ENCODE measurements at places on chromosomes 7 and 10.

- no peak for DNase-seq
Observed at GRCh38 chr10:30463944-30464451, 30.0 kb downstream of the MAP3K8 start.

- DNase-seq: no peak
Observed at GRCh38 chr7:33497051-33497450, 367.7 kb downstream of the BBS9 start.

GRCh38 chr7:159370-160270 lies 32.8 kb upstream of the FAM20C start:
- DNase-seq: no peak

GRCh38 chr7:25596443-25596842 lies 368.2 kb upstream of the NPVF start:
- no peak for DNase-seq

- DNase-seq: no peak
Observed at GRCh38 chr10:95716466-95716865, 22.7 kb upstream of the TCTN3 start.
